ENCODE measurements at places on chromosomes 2 and 18. TPM values are rescaled to one million over a fixed set of nuclear protein-coding genes. Genes with fewer than 3 reads are reported as not detected.

GRCh38 chr18:34942975-34943374 lies 98.2 kb upstream of the MAPRE2 start:
- DNase-seq: no peak

GRCh38 chr2:29189052-29189451 lies 73.8 kb downstream of the CLIP4 start:
- no peak for DNase-seq

GRCh38 chr2:62254424-62255266 lies 58.7 kb downstream of the B3GNT2 start:
- DNase-seq: no peak

- no peak for DNase-seq
Measured at GRCh38 chr18:7646174-7646886, 79.2 kb downstream of the PTPRM start.

GRCh38 chr2:19538411-19538963 lies 180.1 kb upstream of the OSR1 start:
- DNase-seq: peak; percentile 35

- no peak for DNase-seq
Measured at GRCh38 chr2:165544897-165545296, 75.4 kb downstream of the CSRNP3 start.

- DNase-seq: no peak
Measured at GRCh38 chr18:43043626-43044025, 71.9 kb downstream of the RIT2 start.

- DNase-seq: no peak
Measured at GRCh38 chr2:11876889-11877288, 130.5 kb downstream of the LPIN1 start.

DNA sequence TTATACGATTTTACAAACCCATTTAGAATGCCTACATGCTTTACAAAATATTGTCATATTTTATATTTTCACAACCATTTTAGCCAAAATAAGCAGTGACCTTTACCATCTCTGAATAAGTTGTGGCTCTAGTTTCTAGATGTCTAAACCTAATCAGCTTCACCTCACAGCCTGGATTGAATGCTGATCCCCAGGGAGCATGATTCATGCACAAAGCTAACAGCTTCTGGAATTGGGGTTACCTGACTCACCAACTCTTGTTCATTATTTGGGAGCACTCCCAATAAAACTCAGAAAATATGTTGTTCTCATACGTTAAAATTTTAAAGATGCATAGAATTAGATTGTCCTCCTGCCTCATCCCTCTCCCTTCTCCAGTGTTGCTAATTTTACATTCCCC lies 611.7 kb upstream of the NETO1 start:
- no peak for DNase-seq

GRCh38 chr2:72109291-72109690 lies 38.4 kb downstream of the CYP26B1 start:
- DNase-seq: no peak

DNA sequence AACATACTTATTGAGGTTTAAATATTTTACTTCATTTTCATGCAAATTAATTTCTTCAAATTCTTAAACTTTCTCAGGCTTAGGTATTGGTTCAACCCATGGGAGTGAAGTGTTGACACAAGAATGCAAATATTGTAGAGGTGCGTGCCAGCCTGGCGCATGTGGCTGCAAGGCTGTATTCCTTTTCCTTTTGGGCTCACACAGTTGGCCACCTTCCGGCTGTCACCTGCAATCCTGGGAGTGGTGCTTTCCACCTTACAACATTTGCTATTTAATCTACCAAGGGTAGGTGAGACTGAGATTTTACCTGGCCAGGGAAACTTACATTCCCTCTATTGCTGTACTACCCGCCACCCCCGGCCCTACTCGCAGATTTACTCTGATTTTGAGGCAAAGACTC lies 141.1 kb downstream of the DCC start:
- DNase-seq: no peak

GRCh38 chr2:101004620-101005325 lies 2.7 kb downstream of the RPL31 start:
- DNase-seq: no peak

- DNase-seq: no peak
Measured at GRCh38 chr18:48934415-48934722, 16.4 kb downstream of the SMAD7 start.

- no peak for DNase-seq
Measured at GRCh38 chr2:61948661-61949457, 43.4 kb downstream of the COMMD1 start.

- no peak for DNase-seq
Measured at GRCh38 chr18:5534845-5535244, 9.0 kb downstream of the EPB41L3 start.

DNA sequence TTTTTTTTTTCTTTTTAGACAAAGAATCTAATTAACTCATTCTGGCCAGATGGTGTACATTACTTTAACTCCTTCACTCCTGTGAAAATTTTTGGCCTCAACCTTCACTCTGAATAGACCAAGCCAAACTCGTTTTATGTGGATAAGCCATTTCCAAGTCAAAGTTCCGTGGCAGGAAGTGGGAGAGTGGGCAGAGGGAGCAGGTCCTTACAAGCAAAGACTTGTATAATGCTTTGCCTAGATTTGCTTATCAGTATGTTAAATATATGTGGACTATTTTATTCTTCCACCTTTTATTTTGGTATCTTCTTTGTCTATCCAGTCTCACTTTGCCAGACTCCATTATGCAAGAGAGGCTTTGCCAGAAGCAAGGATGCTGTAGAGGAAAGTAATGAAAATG lies 178.1 kb upstream of the TNP1 start:
- DNase-seq: no peak

GRCh38 chr2:113112871-113113270 lies 14.5 kb upstream of the IL1RN start:
- no peak for DNase-seq

DNA sequence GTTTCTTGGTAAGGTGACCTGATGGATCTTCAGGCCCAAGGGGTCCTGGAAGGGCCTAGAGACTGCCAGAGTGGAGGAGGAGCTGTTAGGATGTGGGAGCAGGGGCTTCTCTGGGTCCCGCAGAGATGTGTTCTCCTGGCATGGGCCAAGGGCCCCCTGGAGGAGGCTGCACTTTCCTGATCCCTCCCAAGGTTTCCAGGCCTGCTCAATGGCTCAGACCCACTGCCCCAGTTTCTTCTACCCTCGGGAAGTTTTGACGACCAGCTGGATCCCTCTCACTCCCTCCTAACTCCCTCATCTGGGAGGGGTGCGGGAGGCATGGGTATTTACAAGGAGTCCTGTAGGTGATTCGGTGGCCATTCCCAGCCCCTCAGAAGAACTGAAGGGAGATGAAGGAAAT lies 36.1 kb downstream of the COA5 start:
- DNase-seq: no peak

GRCh38 chr2:85134255-85134895 lies 1.2 kb downstream of the TCF7L1 start:
- DNase-seq: peak; percentile 56

- no peak for DNase-seq
Measured at GRCh38 chr2:144660518-144661316, 140.8 kb upstream of the ZEB2 start.

DNA sequence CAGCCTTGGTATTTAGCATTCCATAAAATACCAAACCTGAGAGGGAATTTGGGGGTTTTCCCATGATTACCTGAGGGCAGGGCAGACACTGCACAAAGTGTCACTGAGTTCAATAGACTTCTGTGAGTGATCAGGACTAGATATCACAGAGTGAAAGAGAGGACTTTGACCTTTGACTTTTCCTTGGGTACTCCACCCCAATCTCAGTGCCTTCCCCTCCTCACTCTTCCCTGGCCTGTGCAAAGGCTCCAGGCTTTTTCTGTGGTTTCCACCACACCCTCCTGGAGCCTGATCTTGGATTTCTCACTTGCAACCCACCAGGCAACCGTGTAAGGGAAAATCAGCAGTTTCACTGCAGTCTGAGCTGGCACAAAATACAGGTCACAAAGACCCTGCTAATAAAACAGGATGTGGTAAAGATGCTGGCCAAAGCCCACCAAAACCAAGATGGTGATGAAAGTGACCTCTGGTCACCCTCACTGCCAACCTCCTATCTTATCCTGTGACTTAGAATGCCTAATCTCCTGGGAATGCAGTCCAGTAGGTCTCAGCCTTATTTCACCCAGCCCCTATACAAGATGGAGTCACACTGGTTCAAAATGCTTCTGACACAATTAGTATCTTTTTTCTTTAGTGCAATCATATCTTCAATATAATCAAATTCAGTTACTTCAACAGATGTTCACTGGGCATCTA lies 64.0 kb downstream of the BOD1L2 start:
- DNase-seq: no peak

DNA sequence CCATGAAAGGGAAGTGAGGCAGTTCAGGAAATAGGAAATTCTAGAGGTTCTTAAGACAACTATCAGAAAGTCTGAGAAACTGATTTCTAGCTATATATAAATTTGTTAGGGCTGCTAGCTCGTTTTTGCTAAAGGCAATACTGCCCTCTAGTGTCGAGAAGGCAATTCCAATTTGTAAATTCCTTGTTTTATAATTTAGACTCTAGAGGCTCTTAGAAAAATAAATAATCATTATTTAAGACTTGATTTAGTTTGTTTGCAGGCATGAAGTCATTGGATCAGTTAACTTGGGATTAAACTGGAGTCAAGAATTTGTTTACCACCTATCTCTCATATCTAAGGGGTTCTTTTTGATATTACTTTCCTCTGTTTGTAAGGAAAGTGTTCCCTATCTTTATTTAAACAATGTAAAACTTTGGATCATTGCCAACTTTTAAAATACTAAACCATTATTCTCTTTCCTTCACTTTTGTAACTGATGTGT lies 66.2 kb downstream of the ACVR2A start:
- DNase-seq: peak; percentile 91

DNA sequence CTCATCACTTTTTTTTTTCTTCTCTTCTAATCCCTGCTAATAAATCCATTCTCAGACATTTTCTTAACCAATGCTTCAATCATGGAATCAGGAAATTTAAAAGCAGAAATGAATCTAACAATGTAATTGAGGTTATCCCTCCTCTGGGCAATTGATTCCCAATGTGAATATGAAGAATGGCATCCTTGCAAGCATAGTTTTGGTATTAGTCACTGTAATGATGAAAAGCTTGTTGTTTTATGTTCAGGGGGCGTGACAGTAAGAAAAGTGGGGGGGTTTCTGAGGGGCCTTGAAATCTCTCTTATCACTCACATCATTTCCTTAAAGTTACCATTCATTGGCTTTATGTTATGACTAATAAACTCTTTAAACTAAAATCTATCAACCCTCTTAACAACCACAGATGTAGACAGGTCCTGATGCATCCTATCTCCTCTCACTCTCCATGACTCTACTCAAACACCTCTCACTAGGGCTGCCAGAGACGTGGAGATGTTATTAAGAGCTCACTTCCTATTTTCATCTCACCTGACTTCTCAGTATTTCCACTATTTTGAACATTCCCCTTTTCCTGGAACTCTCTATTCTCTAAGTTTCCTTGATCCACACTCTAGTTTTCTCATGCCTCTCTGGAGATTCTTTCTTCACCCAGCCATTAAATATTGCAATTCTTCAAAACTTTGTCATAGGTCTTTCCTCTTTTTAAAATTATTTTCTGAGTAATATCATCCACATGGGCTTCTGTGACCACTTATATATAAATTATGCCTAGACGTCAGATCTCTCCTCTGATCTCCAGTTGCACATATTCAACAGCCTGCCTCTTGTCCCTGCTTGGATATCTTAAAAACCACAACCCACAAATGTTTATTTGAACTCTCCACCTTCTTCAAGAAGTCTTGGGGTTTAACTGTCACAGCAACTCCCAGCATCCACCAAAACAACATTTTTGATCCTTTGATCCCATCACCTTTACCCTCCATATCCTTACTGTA lies 332.9 kb downstream of the CDH2 start:
- peak; percentile 85 for DNase-seq

Gene PID1
- not detected for total RNA-seq

Gene MOCOS
- total RNA-seq: 0.85 TPM

Gene SERPINB13
- total RNA-seq: not detected

Gene SCYGR8
- total RNA-seq: not detected

Gene LRATD1
- total RNA-seq: not detected

Gene DIPK1C
- total RNA-seq: not detected

Gene PLEK
- 0.11 TPM for total RNA-seq

Gene STPG4
- 0.53 TPM for total RNA-seq

Gene RBBP8
- total RNA-seq: 15.4 TPM

Gene NYAP2
- total RNA-seq: not detected

Gene FBLN7
- total RNA-seq: 2.1 TPM

Gene FEZ2
- total RNA-seq: 72.4 TPM

Gene HRH4
- total RNA-seq: not detected

Gene ZNF396
- 0.72 TPM for total RNA-seq

Gene COLEC12
- 13.8 TPM for total RNA-seq

Gene SGPP2
- total RNA-seq: not detected

Gene PKP4
- 55.1 TPM for total RNA-seq
